ENCODE measurements at places on chromosomes 2 and 18.

GRCh38 chr18:13252686-13253410 lies 34.3 kb downstream of the LDLRAD4 start:
- DNase-seq, result no peak

DNA sequence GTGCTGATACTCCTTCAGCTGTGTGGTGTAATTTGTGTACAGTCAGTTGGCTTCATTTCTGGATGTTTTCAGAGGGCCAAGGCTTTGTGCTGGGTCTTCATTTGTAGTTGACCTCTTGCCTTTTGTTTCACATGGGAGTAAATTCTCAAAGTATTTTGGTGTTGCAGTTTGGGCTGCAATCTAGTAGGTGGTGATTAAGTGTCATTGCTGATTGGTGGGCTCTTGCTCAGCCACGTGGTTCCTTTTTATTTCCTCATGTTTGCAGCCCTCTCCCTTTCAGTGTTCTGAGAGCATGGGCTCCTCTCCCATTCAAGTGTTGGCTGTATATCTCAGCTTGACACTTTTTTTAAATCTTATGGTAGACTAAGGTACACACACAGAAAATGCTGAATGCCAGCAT lies 96.8 kb downstream of the SNTG2 start:
- no peak for DNase-seq

GRCh38 chr2:142883526-142883925 lies 6.1 kb downstream of the KYNU start:
- DNase-seq, result no peak

DNA sequence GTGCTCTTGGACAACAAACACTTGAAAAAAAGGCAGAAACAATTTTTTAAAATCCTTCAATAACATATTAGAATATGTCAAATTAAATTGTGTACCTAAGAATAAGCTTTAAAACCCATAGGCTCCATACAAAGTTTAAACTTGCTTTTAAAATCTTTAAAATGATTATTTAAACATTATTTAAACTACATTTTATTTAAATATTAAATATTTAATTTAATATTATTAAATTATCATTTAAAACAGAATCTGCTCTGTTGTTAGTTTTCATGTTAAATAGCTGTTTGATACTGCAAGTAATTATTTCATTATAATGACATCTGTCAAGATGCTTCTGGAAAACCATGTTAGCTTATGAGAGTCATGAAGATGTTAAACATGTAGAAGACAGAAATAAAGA lies 75.6 kb downstream of the MAP4K3 start:
- DNase-seq, result no peak

- DNase-seq, result no peak
Measured at GRCh38 chr2:69247583-69247982, 139.4 kb downstream of the GFPT1 start.

Measured in NCI-H1092 treated with DMSO at 0.1 percent for 48 hours (cell line).